ENCODE measurements at places on chromosomes 12 and 14.

- DNase-seq: no peak
These were observed 27.4 kb downstream of the PCNX1 start for GRCh38 chr14:70934502-70935134.

DNA sequence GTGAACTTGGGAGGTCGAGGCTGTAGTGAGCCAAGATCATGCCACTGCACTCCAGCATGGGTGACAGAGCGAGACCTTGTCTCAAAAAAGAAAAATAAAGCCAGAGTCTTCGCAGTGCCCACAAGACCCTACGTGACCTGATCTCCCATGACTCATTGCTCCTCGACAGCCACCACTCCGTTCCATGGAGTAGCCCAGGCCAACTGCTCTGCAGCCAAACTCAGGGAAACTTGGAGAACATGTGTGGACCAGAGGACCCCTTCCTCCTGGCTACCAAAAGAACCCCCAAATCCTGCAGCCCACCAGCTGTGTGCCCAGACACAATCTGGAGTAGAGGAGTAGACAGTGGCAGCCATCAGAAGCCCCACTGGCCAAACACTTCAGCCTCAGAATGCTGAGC, 32.1 kb upstream of the PPP2R5C start:
- DNase-seq: no peak

DNA sequence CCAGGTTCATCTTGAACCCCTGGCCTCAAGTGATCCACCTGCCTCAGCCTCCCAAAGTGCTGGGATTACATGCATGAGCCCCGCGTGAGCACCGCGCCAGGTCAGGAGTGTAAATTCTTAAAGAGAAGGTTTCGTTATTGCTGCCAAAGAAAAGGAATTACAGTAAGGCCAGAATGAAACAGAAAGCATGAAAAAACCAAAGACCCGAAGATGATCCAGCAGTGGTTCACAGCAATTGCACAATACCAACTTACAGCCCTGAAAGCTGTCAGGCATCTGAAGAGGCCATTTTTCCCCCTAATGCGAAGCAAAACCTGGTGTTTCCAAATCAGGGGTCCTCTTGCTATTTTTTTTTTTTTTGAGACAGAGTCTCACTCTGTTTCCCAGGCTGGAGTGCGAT, 10.3 kb downstream of the RBM23 start:
- no peak for DNase-seq

DNA sequence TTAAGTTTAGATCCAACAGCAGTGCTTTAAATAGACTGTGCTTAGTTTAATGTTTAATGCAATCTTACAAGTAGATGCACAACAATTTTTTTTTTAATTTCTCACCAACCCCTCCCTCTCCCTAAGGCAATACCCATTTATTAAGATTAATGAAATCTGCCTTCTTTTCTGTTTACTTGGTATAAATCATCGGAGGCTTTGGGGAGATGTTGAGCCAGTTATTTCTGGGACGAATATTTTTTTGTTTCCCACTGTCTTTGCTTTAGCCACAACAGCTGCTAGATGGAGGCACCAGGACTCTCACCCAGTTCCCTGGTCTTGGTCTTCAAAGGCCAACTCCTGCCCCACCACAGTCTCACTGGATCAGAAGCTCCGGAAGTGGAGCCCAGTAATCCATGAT, 113.4 kb downstream of the PLXNC1 start:
- DNase-seq: no peak

DNA sequence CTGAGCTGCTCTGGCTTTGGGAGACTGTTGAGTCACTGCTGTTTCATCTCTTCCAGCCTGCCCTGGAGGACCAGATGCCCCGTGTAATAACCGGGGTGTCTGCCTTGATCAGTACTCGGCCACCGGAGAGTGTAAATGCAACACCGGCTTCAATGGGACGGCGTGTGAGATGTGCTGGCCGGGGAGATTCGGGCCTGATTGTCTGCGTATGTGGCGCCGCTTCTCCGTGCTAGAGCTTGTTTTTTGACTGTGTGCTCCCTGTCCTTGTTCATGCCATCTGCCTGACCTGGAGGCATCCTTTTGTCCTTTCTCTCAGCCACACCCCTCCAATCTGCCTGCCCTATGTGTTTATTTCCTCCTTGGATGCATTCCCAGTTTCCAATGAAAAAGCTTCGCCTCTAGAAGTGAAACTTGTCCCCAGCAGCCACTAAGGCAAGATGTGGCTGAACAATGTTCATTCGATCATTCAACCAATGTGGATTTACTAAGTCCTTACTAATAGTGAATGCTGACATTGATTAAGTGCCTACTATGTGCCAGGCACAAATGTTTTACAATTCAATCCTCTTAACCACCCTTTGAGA, 98.6 kb downstream of the NT5DC3 start:
- DNase-seq: no peak

- DNase-seq: peak; percentile 94
These were observed 4.9 kb downstream of the ZNF385A start for GRCh38 chr12:54379398-54380201.

- no peak for DNase-seq
These were observed 22.2 kb upstream of the MDM2 start for GRCh38 chr12:68785823-68786222.

DNA sequence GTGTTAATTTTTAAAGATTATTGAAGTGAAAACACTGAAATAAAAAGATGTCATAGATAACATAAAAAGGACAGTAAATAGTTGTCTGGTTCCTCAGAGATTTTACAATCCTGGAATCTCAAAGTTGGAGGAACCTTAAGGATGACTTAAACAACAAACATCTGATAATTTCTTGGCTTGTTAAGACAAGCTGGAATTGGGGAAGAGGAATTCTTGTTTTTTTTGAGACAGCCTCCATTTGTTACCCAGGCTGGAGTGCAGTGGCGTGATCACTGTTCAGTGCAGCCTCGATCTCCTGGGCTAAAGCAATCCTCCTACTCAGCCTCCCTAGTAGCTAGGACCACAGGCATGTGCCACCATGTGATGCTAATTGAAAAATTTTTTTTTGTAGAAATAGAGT, 2.3 kb downstream of the ZNF410 start:
- no peak for DNase-seq
